ENCODE measurements at places on chromosomes 2 and 18.

- no peak for DNase-seq
Observed at GRCh38 chr2:179435566-179435965, 170.9 kb upstream of the SESTD1 start.

DNA sequence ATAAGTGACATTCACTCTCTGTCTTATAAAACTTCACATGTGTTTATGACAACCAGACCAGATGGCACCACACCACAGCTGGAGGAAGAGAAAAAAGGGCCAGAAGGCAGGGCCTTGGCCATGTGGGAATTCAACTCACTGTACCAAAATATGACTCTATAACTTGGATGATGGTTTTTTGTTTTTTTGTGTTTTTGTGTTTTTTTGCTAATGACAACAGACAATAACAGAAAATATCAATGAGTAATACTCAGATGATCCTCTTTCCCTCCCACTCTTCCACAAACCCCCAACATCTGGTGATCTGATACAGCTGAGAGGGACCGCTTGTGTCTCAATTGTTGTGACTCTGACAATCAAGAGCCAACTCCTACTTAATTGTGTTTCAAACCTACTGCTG lies 12.4 kb downstream of the NMI start:
- DNase-seq: no peak

- no peak for DNase-seq
Observed at GRCh38 chr18:38006541-38006940, 440.9 kb upstream of the CELF4 start.

GRCh38 chr18:3114026-3114425 lies 101.1 kb upstream of the LPIN2 start:
- no peak for DNase-seq
